ENCODE measurements at places on chromosomes 16 and 17.
A peak's percentile ranks its signal among the peaks of the same experiment; 100 is the strongest.

- H3K4me1 ChIP-seq = peaks cover 5% of the 10 kb centered on the region
- DNase-seq = no peak
- H3K27me3 ChIP-seq = no peaks in the 10 kb centered on the region
- no peak overlapping the region for H3K27ac ChIP-seq
- H3K36me3 ChIP-seq = no peaks in the 10 kb centered on the region
These were observed 60.9 kb upstream of the ARL4D start for GRCh38 chr17:43337684-43338428.

DNA sequence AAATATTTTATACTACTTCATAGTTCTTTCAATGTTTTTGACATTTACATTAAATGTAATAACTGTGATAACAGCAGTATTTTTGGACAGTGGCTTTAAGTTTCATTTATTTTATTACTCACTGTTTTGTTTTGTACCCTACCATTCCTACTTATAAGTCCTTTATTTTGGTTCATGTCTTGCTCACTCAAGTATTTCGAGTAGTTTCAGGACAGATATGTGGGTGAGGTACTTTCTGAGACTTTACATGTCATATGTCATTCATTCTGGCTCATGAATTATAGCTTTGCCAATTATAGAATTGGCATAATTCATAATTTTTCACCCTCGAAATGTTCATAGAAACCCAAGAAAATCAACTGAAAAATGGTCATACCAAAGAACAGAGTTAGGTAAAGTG, 44.4 kb downstream of the PIK3R5 start:
- no peak for DNase-seq
- no peak overlapping the region for H3K27ac ChIP-seq
- H3K27me3 ChIP-seq = no peaks in the 10 kb centered on the region
- H3K4me1 ChIP-seq = peaks cover 54% of the 10 kb centered on the region
- H3K36me3 ChIP-seq = no peaks in the 10 kb centered on the region

GRCh38 chr16:67177743-67178699, 5.7 kb downstream of the MATCAP1 start:
- peak; percentile 73 for DNase-seq
- H3K4me3 ChIP-seq = peak overlapping the region; percentile 35
- H3K36me3 ChIP-seq = no peaks in the 10 kb centered on the region
- no peak overlapping the region for H3K27ac ChIP-seq
- peaks cover 4% of the 10 kb centered on the region for H3K27me3 ChIP-seq

- no peaks in the 10 kb centered on the region for H3K36me3 ChIP-seq
- no peaks in the 10 kb centered on the region for H3K4me1 ChIP-seq
- no peak overlapping the region for H3K4me3 ChIP-seq
- no peak overlapping the region for H3K27ac ChIP-seq
- no peaks in the 10 kb centered on the region for H3K27me3 ChIP-seq
- no peak for DNase-seq
These were observed 11.0 kb downstream of the GPRC5C start for GRCh38 chr17:74442670-74443515.

- DNase-seq = no peak
- H3K27me3 ChIP-seq = no peaks in the 10 kb centered on the region
- H3K27ac ChIP-seq = no peak overlapping the region
- peaks cover 32% of the 10 kb centered on the region for H3K36me3 ChIP-seq
These were observed 60.9 kb downstream of the PDPK1 start for GRCh38 chr16:2598723-2599122.

DNA sequence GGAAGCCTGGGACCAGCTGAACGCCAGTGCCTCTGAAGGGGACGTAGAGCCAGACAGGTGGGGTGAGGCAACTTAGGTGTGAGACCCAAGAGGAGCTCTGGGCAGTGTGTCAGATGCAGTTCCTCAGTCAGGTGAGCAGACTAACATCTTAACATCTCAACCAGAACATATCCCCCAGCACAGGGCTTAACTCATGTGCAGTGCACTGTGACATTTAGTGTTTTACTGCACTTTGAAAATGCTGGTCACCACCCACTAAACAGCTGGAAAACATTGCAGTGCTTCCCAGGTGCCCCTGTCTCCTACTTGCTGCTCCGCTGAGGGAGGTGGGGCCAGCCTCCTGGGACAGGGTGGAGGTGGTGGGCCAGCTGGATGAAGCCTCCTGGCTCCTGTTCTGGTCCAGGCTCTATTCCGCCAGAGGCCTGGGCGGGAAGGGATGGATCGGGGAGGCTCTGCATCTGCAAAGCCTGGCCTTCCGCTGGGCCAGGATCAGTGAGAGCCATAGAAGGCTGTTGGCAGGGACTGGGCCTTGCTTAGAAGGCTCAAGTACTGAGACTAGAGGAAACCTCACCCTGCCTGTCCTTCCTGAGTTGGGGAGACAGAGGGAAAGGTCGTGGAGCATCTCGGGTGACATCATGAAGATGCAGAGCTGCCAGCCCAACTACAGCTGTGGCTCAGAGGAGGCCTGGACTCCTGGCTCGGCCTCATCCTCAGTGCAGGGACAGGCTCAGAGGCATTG, 7.9 kb upstream of the MRC2 start:
- H3K27me3 ChIP-seq = no peaks in the 10 kb centered on the region
- H3K36me3 ChIP-seq = no peaks in the 10 kb centered on the region
- no peak for DNase-seq
- no peaks in the 10 kb centered on the region for H3K4me1 ChIP-seq

GRCh38 chr17:6101706-6102105, 31.5 kb downstream of the WSCD1 start:
- no peaks in the 10 kb centered on the region for H3K27me3 ChIP-seq
- DNase-seq = no peak
- H3K4me3 ChIP-seq = no peak overlapping the region
- no peaks in the 10 kb centered on the region for H3K4me1 ChIP-seq
- H3K36me3 ChIP-seq = no peaks in the 10 kb centered on the region

DNA sequence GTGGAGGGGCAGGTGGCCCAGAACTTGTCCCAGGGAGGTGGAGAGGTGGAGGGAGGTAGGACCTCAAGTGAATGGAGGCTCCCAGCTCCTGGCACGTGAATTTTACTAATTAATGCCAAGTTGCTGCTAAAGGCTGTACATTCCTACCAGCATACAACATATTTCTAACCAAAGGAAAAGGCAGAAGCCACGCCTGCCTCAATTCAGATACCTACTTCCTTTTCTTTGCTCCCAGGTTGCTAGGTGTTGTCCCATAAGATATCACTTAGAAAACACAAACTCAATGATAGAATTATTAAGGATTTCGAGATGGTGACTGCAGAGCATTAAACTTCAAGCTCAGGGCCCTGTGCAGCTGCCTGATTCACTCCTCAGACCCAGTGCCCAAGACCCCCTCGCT, 20.5 kb upstream of the SMPD3 start:
- no peak overlapping the region for H3K4me3 ChIP-seq
- DNase-seq = no peak
- H3K36me3 ChIP-seq = no peaks in the 10 kb centered on the region
- H3K27me3 ChIP-seq = no peaks in the 10 kb centered on the region

DNA sequence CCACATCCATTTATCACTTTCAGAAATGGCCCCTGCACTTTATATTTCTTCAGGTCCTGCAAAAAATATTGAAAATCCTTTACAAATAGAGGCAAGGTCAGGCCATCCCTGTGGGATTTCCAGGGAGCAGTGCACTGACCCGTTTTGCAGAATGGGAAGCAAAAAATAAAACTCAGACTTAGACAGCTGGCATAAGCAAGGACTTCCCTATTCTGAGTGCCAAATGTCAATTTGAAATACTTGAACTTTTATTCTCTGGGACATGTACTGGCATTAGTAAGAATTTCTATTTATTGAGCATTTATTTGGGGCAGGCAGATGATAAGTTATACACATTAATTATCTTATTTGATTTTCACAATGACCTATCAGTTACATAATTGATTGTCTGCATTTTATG, 32.4 kb downstream of the PRKCB start:
- H3K27me3 ChIP-seq = no peaks in the 10 kb centered on the region
- no peaks in the 10 kb centered on the region for H3K36me3 ChIP-seq
- no peak for DNase-seq
- H3K4me1 ChIP-seq = peaks cover 71% of the 10 kb centered on the region
- H3K27ac ChIP-seq = no peak overlapping the region
- H3K4me3 ChIP-seq = no peak overlapping the region
